Muscle of arm (tissue), 14 donors: ENCODE measurements at places on chromosomes 11 and 22. TPM values are rescaled to one million over a fixed set of nuclear protein-coding genes. Genes with fewer than 3 reads are reported as not detected.

The SHANK3 gene
- polyA plus RNA-seq = 12.7 TPM

The TMEM45B gene
- polyA plus RNA-seq = 2.9 TPM

The OR52E8 gene
- not detected for polyA plus RNA-seq

The OR51I1 gene
- not detected for polyA plus RNA-seq

DNA sequence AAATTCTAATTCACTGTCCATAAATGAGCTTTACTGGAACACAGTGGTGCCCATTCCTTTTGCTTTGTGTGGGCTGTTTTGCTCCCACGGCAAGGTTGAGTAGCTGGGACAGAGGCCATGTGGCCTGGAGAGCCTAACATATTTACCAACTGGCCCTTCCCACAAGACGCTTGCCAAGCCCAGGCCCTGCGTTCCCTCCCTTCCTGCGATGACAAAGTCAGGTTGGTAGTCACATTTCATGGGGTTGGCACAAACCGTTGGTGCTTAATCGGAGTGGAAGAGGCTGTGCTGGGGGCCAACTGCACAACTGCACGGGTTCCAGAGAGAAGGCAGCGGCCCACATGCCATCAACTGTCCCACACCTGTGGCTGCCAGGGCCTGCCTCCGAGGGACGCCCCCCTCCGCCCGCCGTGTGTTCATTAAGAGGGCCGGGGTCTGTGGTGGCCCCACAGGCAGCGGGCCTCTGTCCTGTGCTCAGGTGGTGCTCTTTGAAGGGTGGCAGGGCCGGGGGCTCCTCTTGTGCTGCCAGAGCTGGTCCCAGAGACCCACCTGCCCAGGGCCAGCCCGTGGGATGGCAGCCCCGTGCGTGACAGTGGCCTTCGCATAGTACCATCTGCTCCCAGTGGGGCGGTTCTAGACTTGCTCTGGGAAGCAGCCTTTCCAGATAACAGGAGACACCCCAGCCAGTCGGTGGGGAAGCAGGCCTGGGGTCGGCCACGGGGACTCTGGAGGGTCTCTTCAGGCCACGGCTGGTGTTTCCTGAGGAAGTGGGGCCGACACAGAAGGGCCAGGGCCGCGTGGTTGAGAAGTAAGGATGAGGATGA, 81.5 kb upstream of the CLDN5 start:
- DNase-seq = no peak

DNA sequence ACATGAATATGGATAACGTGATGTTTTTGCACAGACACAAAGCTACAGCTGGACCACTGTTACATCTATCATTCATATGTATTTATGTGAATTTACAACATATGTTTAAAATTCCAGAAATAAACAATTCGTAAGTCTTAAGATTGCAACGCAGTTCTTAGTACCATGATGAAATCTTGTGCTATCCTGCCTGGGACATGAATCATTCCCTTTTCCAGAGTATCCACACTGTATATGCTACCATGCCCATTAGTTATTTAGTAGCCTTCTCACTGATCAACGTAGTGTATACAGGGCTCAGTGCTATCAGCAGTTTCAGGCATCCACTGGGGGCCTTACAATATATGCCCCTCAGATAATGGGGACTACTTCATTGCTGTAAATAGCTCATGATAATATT, 4.3 kb downstream of the ATL3 start:
- DNase-seq = no peak

The C11orf65 gene
- 0.75 TPM for polyA plus RNA-seq

The CNGA4 gene
- not detected for polyA plus RNA-seq

DNA sequence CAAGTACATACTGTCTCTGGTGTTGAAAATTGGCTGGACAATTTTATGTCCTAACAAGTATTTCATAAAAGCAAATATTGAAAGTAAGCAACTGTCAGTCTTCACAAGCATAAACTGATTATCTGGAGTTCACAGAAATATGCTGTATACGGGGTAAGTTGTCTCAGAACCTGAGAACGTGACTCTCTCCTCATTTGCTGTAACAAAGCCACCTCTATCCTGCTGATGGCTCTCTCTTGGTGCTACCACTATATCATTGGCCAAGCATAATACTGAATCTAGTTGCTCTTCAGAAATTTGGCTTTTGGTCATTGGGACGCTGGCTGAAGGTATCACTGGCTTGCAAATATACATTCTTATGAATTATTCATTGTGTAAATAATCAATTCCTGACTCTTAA, 1078.0 kb downstream of the LRRC4C start:
- DNase-seq = no peak

The CRELD2 gene
- 18.2 TPM for polyA plus RNA-seq

DNA sequence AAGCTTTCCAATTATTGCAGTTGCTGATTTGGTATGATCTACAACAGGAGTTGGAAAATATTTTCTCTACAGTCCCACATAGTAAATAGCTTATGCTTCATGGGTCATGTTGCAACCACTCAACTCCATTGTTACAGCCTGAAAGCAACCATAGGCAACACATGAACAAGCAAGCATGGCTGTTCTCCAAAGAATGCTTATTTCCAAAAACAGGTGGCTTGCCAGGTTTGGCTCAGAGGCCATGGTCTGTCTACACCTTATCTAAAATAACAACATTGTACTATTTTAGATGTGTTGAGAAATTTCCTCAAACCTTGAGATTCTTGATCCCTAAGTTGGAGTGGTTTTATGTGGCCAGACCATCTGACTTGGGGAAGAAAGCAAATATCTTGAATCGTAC, 153.9 kb upstream of the MPPED2 start:
- DNase-seq = no peak

The ANO3 gene
- 0.07 TPM for polyA plus RNA-seq

The NOX4 gene
- 2.6 TPM for polyA plus RNA-seq

DNA sequence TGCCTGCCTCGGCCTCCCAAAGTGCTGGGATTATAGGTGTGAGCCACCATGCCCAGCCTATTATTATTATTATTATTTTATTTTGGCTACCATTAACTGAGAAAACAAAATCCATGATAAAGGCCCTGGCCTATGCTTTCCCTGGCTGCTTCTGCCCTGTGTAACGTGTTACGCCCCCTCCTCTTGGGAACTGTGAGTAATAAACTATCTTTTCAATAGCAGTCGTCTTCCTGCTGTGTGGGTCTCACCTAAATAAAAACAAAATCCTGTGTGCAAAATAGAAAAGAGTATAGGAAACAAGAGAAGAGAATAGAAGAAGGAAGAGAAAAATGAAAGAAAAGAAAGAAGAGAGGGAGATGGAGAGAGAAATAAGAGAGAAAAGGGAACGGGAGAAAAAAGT, 237.0 kb downstream of the MIAT start:
- DNase-seq = no peak
